ENCODE measurements at places on chromosomes 2 and 18.
A peak's percentile ranks its signal among the peaks of the same experiment; 100 is the strongest.

DNA sequence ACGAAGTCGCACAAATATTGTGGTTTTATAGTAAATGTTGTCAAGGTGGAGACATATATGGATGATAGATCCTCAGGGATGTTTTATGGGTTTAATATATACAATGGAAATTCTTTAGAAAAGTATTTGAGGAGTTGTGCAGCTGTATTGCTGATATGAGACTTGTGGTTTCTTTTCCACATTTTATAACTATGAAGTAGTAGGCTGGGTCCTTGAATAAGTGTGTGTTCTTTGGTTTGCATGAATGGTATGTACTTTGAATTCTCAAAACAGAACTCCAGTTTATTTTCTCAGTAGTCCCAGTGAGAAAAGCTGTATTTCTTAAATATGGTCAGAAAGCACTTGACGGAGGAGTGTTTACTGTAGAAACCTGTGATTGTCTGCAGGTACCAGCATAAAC, 42.4 kb downstream of the PLCL1 start:
- DNase-seq, result no peak

DNA sequence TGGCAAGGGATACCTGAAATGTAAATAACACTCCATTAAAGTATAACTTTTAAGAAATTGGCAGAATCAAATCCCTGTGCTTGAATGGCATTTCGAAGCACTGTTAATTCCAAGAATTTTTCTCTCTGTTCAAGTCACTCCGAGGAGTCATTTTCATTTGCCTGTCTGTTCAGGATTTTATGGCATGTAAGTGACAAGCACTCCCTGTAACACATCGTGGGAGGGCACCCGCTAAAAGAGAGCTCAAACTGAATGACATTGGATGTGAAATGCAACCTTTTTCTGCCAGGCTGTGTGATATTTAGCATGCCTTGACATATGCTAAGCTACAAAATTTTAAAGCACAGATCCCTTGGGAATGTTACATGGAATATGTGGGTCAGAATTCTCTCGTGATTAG, 339.6 kb downstream of the LRRTM1 start:
- no peak for DNase-seq

GRCh38 chr2:151306621-151307020, 17.2 kb upstream of the NMI start:
- no peak for DNase-seq

DNA sequence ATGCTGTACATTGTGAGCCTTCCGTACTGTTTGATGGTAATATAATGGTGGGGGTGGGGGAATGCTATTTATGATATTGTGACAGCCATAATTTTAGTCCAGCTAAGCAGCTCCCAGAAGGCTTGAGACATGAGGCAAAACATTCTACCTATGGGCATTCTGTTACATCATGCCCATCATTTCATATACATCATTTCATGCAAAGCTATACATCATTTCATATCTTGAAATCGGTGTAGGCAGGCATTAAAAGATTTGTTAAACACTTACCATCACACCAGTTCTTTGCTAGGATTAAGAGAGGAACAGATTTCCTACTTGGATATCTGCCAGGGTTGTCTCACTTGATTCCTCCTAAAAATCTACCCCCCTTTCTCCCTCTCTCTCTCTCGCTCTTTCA, 84.5 kb downstream of the COL5A2 start:
- DNase-seq, result no peak

DNA sequence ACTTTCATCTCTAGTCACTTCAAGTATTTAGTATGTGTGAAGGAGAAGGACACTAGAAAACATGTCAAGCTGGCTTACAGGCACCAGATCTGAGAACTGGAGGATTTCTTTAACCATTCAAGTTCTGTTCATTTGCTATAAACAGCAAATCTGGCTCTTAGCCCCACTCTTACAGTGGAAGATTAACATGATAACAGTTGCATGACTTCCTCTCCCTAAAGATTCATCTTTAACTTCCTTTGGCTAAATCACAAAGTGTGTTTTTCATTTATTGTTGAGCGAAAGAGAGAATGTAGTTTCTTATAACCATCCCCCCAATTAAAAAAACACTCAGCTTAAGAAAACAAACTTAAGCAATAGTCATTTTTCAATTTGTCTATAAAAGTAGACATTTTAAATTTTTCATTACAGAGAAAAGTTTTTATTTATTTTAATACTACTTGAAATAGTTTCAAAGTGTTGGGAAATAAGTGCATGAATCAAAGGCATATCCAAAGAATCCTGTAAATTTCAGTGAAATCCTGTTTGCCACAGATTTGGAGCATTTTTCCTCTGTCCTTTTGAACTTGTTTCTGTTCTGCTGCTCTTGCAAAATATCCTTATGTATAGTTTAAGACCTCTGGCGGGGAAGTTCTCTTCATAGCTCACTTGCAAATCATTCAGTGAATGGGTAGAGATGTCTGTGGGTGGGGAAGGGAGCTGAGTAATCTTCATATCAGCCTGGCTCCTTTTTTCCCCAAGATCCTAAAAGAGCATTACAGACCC, 241.0 kb upstream of the RBBP8 start:
- DNase-seq, result no peak

- no peak for DNase-seq
Observed at GRCh38 chr18:2967357-2967756, 45.6 kb downstream of the LPIN2 start.

DNA sequence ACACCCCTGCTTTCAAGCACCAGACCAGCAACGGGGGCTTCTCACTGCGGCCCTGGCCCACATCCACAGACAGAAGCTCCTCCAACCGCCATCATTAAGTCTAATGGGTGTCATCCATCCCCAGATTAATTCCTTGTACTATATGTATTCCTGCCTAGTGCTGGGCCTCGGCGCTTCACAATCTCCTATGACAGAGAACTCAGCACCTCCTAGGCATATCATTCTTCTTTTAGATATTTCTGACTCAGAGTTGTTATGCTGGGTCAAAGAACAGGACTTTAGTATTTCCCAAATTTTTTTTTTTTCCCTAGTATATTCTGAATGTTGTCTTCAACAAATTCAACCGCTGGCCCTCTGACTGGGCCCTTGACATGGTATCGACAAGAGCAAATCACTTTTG, 83.2 kb upstream of the TFCP2L1 start:
- no peak for DNase-seq

GRCh38 chr2:65999796-66000195, 435.1 kb upstream of the MEIS1 start:
- DNase-seq, result no peak

- DNase-seq, result no peak
Observed at GRCh38 chr2:163373496-163373895, 362.3 kb downstream of the FIGN start.

DNA sequence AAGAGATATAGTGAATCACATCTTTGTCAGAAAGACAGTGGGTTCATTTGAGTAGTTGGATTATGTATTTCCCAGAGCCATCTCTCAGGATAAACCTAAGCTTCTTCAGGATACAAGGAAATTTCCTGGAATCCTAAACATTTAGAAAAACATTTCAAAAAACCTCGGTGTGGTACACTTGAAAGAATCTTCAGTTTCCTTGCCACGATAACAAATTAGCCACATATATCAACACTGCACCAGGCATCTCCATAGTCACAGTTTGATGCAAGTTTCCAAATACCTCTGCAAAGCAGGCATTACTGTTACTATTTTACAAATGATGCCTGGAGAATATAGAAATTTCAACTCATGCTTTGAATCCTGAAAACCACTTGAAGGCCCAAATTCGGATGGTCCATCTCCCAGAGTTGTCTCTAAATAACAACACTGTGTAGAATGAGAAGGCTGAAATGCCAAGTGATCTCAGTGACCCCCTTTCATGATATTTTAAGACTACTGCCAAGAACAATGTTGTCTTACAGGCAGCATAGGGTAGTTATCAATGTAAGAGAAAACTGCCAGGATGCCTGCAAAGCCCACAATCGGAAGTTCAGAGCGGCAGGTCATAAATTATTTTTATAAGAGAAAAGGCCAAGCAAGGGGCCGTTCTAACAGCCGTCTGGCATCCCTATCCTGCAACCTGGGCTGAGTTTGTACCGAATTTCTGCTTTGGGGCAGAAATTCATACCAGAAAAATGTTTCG, 307.9 kb downstream of the TXNL1 start:
- DNase-seq, result no peak

- DNase-seq, result no peak
Observed at GRCh38 chr2:201656102-201656501, 12.8 kb upstream of the TMEM237 start.

GRCh38 chr2:239388236-239389151, 12.3 kb downstream of the HDAC4 start:
- no peak for DNase-seq

DNA sequence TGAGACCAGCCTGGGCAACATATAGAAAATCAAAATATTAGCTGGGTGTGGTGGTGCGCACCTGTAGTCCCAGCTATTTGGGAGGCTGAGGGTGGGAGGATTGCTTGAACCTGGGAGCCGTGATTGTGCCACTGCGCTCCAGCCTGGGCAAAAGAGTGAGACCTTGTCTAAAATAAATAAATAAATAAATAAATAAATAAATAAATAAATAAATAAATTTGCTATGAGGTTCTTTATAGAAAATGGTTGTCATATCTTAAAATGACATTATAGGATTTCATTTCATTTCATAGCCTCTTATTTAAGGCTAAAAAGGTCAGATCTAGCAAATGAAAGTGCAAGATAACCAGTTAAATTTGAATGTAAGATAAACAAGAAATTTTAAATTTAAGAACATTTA, 193.0 kb downstream of the NAPG start:
- no peak for DNase-seq

DNA sequence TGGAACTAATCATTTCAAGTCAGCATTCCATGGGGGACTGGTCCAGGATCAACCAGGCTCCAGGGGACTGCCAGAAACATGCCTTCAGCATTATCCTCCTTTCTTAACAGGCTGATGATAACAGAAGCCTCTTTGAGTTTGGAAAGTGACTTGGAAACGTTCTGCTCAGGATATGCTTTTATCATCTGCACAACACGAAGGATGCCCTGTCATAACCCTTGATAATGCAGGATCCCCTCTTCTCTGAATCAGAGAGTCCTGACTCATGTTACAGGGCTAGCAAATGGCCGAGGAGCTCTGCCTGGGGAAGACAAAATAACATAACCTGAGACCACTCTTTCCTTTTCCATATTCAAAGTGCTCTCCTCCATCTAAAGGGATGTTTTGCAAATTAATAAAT, 6.7 kb downstream of the SCYGR3 start:
- no peak for DNase-seq

DNA sequence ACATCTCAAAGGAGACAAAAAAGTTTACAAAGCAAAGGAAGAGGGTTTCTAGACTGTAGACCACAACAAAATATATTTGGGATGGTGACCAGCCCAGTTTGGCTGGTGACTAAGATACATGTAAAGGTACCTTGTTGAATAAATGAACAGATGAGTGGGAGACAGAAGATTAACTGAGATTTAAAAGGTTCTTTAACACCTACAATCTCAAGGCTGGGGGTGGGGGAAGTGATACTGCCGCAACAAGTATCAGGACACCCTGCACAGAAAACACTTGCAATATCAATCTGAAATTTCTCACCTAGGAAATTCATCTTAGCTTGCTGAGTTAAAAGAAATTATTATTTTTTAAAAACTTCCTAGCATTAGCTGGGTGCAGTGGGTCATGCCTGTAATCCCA, 8.3 kb downstream of the RNF149 start:
- DNase-seq, result no peak

- DNase-seq, result no peak
Observed at GRCh38 chr2:138689705-138690104, 90.5 kb downstream of the NXPH2 start.

GRCh38 chr18:8811115-8811514, 105.8 kb downstream of the MTCL1 start:
- DNase-seq, result no peak

- no peak for DNase-seq
Observed at GRCh38 chr2:16058256-16058655, 117.9 kb downstream of the MYCN start.

DNA sequence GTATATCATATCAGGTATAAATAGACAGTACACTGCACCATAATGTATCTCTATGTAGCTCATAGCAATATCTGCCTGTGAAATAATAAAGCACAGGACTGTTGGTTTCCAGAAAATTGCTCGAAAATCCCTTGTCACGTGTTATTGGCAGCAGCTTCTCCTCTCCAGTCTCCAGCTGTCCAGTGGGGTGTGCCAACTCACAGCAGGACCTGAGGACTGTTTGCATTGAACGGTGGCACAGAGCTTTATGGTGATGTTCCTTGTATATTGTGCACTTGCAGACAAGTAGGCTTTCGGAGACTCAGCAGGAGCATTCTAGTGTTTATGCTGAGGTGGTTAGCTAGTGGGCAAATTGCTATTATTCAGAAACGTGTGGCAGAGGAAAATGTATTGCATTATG, 182.2 kb upstream of the ATP5MC3 start:
- no peak for DNase-seq

DNA sequence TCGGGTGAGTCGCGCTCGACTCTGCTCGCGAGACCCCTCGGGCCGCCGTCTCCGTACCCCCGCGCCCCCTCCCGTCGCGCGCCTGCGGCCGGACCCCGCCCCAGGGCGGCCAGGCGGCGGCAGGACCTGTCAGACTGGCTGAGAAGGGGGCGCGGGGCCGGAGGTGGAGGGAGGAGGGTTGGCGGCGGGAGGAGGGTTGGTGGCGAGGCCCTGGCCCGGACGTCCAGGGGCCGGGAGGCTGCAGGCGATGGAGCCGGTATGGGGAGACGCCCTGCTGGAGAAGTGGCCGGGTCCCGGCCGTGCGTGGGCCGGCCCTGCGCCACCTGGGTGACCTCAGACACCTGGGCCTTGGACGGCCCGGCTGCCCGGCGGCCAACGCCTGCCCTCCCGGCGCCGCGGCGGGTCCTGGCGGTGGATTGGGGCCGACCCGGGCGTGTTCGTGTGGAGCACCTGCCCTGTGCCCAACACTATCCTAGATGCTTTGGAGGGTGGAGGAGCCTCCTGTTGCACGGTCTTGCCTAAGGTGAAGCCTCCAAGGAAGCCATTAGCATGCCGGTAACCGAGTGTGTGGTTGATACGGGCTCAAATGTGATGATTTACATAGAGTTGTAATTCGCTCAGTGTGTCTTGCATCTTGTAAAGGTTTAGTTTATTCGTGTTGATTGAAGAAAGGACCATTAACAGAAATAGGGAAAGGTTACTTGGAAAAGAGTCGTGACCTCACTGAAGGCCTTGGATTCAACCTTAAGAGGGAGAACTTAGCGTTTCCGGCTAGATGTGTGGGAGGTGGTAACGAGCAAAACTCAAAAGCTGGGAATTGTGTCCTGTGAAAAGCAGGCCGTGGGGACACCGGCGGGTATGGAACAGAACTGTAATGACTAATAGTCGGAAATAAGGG, 550 bp downstream of the MYL12B start:
- DNase-seq, result peak; percentile 78

GRCh38 chr2:163800951-163801381, 65.2 kb upstream of the FIGN start:
- DNase-seq, result no peak

- DNase-seq, result peak; percentile 16
Observed at GRCh38 chr2:44850016-44850415, 91.5 kb upstream of the SIX3 start.

DNA sequence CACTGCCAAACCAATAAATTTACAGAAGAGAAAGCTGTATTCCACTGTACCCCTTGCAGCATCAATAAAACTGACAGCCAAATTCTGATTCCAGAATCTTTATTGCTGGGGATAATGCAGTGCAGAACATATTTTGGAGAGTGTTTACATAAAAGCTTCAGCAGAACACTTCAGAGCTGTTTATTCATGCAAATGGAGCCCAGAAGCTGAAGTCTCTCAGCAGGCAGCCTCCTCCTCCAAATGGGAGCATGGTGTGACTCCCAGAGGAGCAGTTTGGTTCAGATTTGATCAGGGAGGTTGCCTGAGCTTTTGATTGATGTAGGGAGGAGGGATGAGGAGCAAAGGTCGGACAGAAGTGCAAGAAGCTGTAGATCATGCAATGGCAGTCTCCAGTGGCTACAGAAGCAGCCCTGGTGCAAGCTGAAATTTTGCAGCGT, 22.4 kb downstream of the LHCGR start:
- DNase-seq, result no peak
